ENCODE measurements at places on chromosomes 11 and 22.
A peak's percentile ranks its signal among the peaks of the same experiment; 100 is the strongest.

DNA sequence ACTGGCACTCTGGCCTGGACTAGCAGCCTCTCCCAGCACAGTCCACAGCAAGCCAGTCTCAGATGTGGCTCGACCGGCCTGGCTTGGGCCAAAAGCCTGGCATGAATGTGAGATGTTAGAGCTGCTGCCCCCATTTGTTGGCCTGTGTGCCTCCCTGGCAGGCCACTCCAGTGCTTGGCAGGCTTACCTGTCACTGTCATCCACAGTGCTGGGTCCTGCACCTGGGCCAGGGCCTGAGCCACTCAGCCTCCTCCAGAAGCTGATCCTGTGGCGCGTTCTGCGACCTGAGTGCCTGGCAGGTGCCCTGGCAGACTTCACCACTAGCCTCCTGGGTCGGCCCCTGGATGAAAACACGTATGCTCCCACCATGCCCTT, 36.1 kb downstream of the RRP8 start:
- DNase-seq, result no peak

GRCh38 chr11:47373876-47374719, 4.2 kb downstream of the SPI1 start:
- DNase-seq, result no peak

DNA sequence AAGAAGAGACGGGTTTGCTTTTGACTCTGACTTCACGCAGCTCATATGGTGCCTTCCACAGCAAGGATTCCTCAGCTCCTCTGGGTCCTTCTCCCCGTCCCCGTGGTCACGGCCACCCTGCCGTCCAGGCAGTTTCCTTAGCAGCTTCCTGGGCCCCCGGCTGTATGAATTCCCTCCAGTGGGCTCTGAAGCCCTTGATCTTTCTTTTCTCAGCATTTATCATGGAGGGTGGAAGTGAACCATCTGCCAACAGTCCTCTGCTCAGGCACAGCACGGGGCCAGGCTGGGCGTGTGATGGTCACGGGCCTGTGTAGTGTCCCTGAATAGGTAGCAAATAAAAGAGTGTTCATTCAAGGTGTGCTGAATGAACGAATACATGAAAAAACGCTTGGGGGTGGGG, 782.4 kb downstream of the BRD1 start:
- DNase-seq, result no peak

GRCh38 chr22:30824096-30824495, 129.4 kb downstream of the OSBP2 start:
- DNase-seq, result no peak

DNA sequence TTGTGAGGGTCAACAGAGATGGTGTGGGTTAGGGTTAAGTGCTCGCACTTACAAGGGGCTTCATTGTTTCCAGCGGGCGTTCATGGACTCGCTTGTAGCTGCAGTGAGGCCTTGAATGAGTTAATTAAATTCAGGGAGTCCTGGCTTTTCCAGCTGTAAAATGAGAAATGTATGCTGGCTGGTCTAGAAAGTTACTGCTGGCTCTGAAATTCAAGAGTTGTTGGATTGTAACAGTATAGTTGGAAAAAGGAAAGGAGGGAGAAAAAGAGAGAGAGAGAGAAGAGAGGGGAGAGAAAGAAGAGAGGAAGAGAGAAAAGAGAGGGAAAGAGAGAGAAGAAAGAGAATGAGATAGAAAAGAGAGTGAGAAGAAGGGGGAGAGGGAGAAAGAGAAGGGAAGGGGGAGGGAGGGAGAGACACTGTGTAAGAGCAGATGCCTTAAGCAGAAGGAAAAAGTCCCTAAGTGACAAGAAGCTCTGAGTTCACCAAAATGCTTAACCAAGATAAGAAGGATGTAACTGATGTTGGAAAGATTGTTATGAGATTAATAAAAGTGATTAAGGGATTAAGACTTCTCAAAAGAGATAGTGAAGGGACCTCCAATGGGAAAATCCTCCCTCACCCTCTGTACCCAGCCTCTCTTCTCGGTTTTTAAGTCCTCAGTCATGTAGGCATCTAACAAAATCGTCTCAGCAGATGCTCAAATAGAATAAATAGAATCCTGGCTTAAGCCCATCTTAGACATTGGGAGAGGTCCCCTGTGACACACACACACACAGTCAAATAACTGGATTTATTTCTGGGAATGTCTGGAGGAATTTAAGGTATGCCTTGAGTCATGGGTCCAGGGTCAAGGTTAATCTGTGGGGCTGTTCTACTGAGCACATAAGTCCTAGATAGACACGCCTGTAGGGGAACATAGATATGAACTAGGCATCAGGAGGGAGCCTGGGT, 477.9 kb downstream of the MIAT start:
- no peak for DNase-seq

- peak; percentile 11 for DNase-seq
Observed at GRCh38 chr22:23591201-23591791, 11.2 kb upstream of the IGLL1 start.

- no peak for DNase-seq
Observed at GRCh38 chr22:20015187-20015625, 1.4 kb downstream of the ARVCF start.

GRCh38 chr11:104853276-104853675, 45.0 kb downstream of the CASP12 start:
- DNase-seq, result no peak

Data from GF-D8 (cell line).